ENCODE measurements at places on chromosomes 11 and 22.
A peak's percentile ranks its signal among the peaks of the same experiment; 100 is the strongest.

DNA sequence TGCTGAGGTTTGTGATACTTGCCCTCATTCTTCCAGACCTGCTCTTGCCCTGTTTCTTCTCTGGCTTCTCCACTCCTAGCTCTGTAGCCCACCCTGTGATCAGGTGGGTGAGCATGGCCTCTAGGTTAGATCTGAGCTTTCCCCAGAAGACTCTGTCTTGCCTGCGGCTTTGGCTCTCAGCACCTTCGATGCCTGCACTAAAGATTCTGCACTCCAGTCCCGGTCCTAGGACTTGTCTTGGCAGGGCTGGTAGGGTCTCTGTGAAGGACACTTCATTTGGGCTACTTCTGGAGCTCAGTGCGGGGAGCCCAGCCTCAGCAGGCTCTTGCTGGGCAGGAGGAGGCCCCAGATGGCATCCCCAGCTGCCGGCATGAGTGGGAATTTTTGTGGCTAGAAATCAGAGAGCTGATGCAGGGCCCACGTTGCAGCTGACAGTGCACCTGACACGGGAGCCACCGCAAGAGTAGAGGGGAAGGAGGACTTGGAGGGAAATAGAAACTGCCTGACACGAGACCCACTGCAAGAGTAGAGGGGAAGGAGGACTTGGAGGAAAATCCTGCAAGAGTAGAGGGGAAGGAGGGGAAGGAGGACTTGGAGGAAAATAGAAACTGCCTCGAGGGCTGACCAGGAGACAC lies 226.9 kb upstream of the B3GAT1 start:
- DNase-seq, result peak; percentile 14

GRCh38 chr11:108788565-108789199 lies 123.8 kb downstream of the DDX10 start:
- no peak for DNase-seq

DNA sequence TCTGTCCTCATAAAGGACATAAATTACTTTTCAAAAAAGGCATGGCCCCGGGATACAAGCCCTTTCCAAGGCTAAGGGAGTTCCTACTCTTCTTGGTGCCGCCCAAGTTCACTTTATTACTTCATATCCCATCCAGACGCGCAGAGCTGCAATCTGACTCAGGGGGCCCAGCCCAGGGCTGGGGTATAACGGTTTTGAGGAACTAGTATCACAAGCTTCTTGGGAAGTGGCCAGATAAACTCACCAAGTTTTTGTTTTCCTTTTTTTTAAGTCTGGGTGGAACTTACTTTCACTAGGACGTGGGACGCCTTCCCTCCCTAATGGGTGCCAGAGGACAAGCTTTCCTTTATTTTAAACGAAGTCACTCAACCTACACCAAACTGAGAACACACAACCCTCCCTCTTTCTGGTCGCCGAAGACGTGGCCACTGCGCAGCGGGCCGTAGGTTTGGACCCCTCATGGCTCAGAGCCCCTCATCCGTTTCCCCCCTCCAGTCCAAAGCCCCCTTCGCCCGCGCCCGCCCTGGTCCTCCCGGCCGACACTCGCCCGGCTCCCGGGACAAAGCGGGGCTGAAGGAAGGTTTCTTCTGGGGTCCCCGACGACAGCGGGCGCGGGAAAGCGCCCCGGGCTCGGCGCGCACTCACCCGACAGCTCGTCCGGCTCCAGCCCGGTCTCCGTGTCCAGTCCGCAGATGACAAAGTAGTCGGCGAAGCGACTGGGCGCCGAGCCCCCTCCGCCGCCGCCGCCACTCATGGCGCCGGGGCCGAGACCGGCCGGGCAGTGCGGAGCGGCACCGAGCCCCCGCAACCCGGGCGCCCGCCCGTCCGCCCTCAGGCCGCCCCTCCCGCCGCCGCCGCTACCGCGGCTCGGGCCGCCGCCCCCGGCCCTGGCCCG lies 587 bp downstream of the DENND5A start:
- peak; percentile 98 for DNase-seq

DNA sequence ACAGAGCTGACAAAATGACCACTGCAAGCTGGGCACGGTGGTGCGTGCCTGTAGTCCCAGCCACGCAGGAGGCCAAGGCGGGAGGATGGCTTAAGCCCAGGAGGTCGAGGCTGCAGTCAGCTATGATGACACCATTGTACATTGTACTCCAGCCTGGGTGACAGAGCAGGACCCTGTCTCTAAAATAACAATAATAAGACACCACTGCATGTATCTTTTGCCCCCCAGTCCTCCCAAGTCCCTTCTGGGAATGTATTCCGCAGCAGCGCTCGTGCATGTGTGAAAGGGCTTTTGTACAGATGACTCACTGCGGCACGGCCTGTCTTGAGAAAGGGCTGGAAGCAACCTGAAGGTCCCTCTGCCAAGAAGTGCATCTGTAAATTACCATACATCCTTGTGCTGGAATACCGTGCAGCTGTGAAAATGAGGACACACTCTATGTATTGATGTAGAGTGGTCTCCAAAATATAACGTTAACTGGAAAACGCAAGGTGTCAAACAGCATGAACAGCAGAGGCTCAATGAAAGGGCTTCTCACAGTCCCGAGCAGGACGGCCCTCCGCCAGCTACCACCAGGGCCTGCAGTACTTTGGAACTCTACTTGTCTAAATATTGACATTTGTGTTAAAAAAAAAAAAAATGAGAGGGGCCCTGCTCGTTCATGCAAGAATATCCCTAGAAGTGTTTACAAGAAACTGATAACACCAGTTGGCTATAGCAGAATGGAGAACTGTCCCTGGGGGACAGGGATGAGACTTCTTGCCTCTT lies 9.0 kb upstream of the CDC42EP2 start:
- DNase-seq, result no peak

- no peak for DNase-seq
These were observed 64.6 kb downstream of the RPL27A start for GRCh38 chr11:8747173-8747572.

DNA sequence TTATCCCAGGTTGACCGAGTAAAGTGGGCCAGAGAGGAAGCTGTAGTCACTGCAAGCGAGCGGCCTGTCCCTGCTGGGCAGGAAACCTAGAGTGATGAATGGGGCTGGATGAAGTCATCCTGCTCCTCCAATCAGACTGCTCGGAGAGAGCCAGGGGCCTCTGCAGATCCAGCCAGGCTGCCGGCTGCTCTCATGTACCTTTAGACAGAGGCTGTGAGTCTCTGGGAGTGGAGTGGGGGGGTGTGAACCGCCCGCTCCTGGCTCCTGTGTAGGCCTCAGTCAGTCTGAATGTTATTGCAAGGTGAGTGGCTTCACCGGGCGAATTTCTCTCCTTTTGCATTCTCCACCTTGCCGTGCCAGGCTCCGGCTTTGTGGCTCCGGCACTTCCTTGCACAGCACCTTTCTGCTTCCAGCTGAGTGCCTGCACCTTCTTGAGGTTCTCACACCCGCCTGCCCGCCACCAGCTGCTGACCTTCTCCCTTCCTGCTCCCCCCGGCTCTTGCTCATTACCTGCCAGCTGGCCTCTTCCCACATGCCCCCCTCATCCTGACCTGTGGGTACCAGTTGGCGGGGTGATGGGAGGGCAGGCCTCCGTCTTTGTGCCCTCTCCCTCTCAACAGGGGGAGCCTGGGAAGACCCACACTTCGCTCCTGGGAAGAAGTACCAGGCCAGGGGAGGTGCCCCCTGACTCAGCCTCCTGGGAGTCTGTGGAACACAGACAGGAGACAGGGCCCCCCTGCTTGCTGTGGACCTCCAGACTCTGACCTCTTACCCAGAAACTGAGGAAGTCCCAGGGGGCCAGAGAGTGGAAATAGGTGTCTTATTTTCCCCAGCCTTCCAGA lies 79.9 kb downstream of the GRAMD1B start:
- no peak for DNase-seq

- no peak for DNase-seq
These were observed 17.8 kb upstream of the PATZ1 start for GRCh38 chr22:31363885-31364465.

- DNase-seq, result no peak
These were observed 141.0 kb downstream of the ARHGAP42 start for GRCh38 chr11:100827934-100828661.

- no peak for DNase-seq
These were observed 53.8 kb upstream of the BIRC3 start for GRCh38 chr11:102263379-102264003.

DNA sequence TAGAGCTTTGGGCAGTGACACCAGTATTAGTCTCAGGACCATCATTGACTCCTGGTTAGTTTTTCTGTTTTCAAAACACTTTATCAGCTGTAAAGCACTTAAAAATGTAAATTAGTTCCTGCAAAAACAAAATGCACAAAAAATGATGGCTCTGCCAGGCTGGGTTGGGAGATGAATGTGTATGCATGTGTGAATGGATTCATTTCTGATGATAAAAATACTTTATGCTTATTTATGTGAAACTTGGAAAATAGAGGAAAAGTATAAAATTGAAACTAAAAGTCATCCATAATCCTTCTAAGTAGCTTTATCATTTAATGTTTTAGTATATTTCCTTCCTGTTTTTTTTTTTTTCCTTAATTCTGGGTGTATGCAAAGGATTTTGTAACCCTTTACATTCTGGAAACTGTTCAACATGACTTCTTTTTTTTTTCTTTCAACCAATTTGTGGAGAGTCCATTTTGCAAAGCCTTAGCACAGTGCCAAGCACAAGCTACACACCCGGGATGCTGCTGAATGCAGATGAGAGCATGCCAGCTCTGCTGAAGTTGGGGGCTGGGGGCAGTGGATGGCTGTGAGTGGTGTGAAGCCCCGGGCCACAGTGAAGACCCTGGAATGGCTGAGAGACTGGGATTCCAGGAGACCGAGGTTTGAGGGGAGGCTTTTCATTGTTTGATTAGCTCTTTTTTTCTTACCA lies 37.6 kb downstream of the PTPRJ start:
- DNase-seq, result peak; percentile 54

DNA sequence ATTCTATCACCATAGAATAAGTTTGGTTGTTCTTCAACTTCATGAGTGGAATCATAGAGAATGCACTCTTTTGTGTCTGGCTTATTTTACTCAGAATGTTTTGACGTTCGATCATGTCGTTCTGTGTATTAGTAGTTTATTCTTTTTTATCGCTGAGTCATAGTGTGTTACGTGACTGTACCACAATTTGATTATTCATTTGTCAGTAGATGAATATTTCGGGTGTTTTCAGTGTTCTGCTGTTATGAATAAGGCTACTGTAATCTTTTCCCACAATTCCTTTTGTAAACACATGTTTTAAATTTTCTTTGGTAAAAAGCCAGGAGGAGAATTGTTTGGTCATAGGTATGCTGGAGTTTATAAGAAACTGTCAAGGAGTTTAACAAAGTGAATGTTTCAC lies 279.9 kb upstream of the B3GAT1 start:
- DNase-seq, result no peak

DNA sequence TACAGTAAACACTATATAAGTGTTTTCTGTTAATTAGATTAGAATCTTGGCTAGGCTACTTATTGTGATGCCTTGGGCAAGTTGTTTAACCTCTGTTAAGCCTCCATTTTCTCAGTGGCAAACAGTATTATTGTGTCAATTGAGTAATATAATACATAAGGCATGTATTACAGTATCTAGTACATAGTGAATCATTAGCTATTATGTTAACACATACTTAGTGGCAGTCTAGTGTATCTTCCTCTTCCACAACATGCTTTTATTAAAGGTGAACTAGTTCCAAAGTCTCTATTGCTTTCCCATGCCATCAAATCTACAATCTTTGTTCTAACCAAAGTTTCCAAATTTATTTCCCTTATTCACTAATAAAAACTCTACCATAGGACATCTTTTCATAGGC lies 200.9 kb downstream of the SOX6 start:
- no peak for DNase-seq

DNA sequence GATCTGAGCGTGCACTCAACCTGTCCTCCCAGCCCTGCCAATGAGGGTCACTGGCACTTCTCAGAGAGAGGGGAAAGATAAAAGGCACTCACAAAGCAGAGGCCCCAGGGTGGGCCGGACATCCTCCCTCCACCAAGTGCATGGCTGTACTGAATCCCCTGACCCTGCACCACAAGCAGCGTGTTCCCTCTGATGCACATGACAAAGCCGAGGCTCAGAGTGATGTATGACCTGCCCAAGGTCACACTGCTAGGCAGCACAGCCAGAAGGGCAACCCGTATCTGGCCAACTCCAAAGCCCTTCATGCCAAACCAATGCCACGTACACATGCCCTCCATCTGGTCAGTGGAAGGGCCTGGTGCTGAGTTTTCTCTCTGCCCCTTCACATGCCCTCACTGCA lies 22.1 kb downstream of the SPATA19 start:
- no peak for DNase-seq

DNA sequence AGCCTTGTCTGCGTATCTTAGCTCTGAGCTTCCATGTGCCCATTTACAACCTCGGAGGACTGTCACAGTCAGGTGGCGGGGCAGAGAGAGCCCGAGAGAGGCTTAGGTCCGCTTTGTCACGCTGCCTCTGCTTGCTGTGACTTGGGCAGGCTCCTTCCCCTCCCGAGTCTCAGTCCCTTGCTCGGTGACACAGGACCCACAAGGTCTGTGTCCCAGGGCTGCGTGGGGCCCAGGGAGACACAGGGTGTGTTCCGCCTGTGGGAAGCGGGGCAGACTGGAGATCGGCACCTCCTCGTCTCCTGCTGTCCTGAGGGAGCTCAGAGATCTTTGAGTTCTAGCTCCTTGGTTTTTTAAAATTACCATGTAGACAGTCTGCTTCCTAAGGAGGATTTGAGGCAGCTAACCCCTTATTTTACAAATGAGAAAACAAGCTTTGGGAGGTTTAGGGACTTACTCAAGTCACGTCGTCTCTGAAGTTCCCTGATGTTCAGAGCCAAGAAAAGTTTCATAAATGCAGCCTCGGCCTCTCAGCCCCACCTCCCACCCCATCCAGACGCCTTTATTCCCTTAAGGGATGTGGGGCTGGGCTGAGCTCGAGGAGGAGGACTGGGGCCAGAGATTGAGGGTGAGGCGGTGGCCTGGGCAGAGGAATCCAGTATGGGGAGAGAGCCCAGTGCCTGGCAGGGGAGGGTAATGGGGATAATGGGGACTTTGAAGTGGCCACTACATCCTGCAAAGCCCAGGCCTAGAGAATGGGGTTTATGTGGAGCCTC lies 103.6 kb downstream of the NECTIN1 start:
- DNase-seq, result no peak

DNA sequence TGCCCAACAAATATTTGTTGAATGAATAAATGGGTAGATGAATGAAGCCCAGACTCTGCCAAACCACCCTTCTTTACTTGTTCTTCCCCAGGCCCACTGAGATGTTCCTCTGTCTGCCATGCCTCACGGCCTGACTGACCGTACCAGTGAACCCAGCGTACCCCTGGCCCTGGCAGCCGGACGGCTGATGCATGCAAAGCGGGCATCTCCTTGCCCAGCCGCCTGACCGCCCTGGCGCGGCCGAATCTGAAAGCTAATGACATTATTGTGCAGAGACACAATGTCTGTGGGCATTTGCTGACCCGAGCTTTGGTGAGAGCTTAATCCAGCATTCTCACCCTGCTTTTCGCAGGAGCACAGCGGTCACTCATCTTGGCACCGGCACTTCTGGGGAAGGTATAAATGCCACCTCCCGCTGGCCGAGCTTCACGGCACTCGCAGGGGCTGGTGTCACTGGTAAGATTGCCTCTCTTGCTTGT lies at the start of gene CRYBB2:
Gene CRYBB2, plus strand, starts transcription at position 429 of the 479 bp plus-strand sequence. CDS start 1,791 bp downstream, outside the sequence.
- no peak for DNase-seq

Data from suppressor macrophage treated with lipopolysaccharide for 4 hours (primary cell).